SJSA1 (cell line): ENCODE measurements at places on chromosomes 3 and 15.

GRCh38 chr15:76799760-76800159, 105.4 kb downstream of the SCAPER start:
- DNase-seq: no peak

DNA sequence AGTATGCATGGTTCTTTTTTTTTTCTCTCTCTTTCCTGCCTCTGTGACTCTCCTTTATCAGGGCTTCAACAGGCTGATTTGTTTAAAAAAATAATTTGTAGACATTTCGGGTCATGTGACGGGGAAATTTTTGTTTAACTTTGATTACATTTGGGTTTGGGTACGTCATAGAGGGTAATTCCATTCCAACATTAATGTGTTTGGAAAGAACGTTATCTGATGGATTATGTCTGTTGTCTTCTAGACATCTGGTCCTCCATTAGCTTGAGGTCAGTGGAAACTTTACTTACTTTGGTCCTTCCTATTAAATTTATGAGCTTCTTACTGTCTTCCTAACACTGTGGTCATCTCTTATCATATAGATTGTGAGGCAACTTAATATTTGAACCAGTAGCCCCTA, 80.9 kb downstream of the STT3B start:
- DNase-seq: no peak

DNA sequence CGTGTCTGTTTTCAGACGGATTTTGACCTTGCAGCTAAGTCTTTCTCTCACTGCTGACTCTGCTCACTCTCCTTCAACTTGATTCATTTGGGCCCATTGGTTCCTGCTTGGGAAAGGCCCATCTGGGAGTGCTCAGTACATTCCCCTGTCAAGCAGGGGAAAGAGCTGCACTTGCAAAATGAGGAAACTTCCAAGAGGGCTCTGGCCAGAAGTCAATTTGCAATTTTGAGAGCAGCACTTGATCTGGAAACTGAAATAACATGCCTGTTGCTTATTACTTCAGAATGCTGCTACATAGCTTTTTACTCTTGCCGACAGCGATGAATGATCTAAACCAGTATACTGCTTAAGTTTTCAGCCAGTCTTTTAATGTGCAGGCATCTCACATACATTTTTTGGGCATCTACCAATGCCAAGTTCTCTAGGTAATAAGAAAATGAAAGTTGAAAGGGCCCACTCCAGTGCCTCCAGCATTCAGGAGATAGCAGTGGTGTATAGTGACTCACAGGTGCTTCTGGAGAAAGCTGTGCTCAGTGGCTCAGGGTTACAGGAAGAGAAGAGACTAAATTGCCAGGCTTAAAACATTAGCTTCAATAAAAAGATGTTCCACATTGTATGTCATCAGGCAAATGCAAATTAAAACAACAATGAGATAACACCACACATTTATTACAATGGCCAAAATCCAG, 70.1 kb upstream of the RORA start:
- no peak for DNase-seq

DNA sequence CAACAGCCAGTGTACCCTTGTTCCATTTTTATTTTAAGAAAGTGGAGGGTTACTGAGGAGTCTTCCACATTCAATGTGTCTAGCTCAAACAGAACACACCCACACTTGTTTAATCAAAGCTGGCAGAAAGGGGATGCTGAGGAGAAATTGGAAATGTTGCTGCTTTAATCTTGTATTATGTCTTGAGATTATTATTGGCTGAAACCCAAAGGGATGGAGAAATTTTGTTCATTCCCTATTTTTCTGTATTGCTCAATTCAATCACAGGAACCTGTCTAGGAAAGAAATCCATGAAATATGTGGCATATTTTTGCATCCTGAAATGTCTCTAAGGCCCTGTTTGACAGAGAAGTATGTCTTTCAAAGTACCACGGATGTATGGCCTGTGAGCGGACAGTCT, 238.0 kb downstream of the MYRIP start:
- DNase-seq: no peak

DNA sequence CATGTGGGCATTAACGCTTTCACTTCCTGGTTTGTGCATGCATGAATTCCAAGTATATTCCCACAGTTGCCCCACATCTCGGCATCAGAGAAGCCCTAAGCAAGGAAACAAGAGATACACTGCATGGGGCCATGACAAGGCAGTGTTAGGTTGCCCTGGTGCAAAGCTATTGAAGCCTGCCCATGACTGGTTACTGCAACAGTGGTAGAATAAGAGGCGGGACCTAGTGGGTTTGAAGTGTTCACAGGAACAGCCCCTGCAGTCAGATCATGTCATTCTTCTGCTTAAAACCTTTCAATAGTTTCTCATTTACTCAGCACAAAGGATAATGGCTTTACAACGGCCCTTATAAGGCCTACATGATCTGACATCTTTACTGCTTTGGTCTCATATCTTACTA, 80.9 kb upstream of the TOPAZ1 start:
- no peak for DNase-seq
